ENCODE measurements at places on chromosomes 4 and X. TPM values are rescaled to one million over a fixed set of nuclear protein-coding genes. Genes with fewer than 3 reads are reported as not detected.

The MAMLD1 gene
- total RNA-seq = 1.4 TPM

The ATRX gene
- 59.9 TPM for total RNA-seq

The PCYT1B gene
- not detected for total RNA-seq

The SLITRK4 gene
- total RNA-seq = not detected

DNA sequence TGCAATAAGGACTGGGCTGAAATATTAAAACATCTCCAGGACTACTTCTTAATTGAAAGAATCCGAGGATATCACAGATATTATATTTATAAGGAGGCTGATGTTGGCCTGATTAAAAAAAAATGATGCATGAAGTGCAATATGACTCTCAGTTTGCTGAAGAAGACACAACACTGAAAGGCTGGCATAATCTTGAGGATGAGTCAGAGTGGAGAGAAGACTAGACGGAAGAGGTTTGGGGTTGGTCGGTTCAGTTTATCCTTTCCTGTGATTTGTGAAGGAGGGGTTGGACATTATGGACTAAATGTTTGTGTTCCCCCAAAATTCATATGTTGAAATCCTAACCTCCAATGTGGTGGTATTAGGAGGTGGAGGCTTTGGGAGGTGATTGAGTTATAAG is 170.3 kb downstream of the CORIN start:
- peaks cover 17% of the 10 kb centered on the region for H3K27me3 ChIP-seq
- no peaks in the 10 kb centered on the region for H3K36me3 ChIP-seq

GRCh38 chr4:36919721-36920120 is 324.8 kb upstream of the NWD2 start:
- no peaks in the 10 kb centered on the region for H3K27me3 ChIP-seq
- no peaks in the 10 kb centered on the region for H3K36me3 ChIP-seq
- no peak for DNase-seq
- no peak overlapping the region for H3K4me3 ChIP-seq

DNA sequence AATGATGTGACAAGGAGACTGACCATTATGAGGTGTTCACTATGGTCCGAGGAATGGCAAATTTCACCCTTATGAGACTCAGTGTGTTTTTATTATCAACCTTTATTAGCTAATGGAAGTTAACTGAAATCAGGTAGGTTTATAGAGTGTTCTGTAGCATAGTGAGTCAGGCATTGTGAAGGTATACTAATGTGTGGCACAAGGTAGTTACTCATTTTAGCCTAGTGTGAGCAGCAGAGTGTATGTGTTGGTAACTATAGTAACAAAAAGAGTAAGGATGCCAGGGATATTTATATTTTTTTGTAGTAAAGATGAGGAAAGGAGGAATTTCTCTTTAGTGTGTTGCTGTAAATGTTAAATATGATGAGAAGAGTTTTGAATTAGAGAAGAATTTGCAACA is 12.0 kb downstream of the PDLIM5 start:
- H3K27me3 ChIP-seq = no peaks in the 10 kb centered on the region
- no peak overlapping the region for H3K27ac ChIP-seq
- H3K36me3 ChIP-seq = no peaks in the 10 kb centered on the region
- H3K4me3 ChIP-seq = no peak overlapping the region
- H3K4me1 ChIP-seq = no peaks in the 10 kb centered on the region
- DNase-seq = no peak

DNA sequence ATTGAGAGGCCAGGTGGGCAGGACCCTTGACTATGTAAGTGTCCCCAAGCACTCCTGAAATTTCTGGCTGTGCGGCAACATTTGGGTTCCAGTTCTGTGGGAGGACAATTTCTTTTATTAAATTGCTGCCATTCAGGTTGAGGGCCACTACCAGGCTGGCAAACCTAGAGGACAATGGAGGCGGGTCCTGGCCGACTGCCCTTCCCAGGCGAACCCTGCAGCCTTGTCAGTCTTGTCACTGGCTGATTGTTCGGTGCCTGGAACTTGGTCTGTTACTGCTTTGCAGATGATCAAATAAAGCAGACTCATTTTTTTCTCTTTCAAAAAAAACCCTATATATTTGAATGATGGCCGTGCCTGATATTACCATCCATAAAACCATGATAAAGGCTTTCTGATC is 6.6 kb upstream of the TMEM128 start:
- no peak overlapping the region for H3K4me3 ChIP-seq
- H3K27me3 ChIP-seq = peaks cover 10% of the 10 kb centered on the region
- H3K4me1 ChIP-seq = peaks cover 3% of the 10 kb centered on the region

GRCh38 chrX:123487236-123487635 is 245.6 kb downstream of the THOC2 start:
- no peak overlapping the region for H3K4me3 ChIP-seq
- no peaks in the 10 kb centered on the region for H3K27me3 ChIP-seq
- no peak overlapping the region for H3K27ac ChIP-seq
- no peaks in the 10 kb centered on the region for H3K36me3 ChIP-seq

Data from activated CD8-positive, alpha-beta T cell treated with anti-CD3 and anti-CD28 coated beads, Interleukin-2, amount 10 ng/mL, durations not matched to agents 7 days and 5 days (primary cell).